ENCODE measurements at places on chromosomes 2 and 18.

DNA sequence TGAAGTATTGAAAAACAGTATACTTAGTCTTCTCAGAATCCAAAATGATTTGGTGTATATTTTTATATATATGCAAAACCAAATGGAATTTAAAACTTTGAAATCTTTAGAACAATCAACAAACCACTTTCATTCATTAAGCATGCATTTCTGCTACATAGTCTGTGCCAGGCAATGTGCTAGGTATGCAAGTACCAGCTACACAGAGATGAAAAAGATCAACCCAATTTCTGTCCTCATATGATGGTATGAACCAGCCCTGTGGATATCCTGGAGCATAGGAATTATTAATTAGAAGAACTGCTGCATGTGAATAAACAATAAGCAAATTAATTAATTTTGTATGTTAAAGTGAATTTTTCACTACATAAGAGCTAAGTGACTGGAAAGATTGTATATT lies 51.2 kb upstream of the RTN4 start:
- H3K4me3 ChIP-seq, result no peak overlapping the region
- no peaks in the 10 kb centered on the region for H3K27me3 ChIP-seq
- H3K4me1 ChIP-seq, result peaks cover 69% of the 10 kb centered on the region
- H3K36me3 ChIP-seq, result no peaks in the 10 kb centered on the region

DNA sequence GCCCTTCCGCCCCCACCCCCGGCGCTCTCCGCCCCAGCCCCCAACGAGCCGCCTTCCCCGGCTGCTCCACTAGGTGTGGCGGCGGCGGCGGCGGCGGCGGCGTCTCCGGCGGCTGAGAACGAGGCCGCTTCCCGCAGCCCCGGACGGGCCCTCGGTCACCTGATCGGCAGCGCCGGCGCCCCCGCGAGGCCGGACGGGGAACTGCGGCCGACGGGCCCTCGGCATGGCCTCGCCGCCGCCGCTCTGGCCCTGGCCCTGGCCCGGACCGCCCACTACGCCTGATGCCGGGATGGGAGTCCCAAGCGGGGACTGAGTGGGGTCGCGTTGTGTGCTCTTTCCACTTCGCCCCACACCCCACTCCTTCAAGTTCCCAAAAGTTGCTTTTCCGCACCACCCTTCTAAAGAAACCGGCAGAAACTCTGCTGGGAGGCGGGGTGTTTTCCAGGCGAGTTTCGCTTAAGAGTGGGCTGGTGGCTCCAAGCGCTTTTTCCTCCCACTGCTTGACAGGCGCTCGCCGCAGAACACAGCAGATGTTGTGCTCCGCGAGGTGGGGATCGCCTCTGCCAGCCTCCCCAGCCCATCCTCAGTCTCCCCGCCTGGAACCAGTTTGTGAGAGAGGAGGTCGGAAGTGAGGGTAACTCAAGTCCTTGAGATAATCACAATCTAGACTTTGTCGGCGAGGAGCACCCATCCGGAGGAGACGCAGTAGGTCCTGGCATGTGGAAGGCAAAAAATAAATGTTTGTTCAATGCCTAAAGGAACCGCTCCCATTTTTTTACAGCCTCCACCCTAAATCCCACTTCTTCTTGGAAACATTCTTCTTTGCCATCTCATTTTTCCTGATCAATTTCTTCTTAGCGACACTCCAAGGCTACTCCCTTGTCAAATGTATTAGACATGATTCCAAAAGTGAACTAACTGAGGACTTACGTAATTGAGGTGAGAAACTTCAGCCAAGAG lies at the start of gene NCKAP1:
Gene NCKAP1 (minus strand): TSS at position 117 of the 960 bp plus-strand sequence. CDS start 358 bp downstream, outside the sequence.
- H3K4me3 ChIP-seq, result peak within 1 kb of the TSS; percentile 88
- no peaks in the 10 kb centered on the region for H3K36me3 ChIP-seq

DNA sequence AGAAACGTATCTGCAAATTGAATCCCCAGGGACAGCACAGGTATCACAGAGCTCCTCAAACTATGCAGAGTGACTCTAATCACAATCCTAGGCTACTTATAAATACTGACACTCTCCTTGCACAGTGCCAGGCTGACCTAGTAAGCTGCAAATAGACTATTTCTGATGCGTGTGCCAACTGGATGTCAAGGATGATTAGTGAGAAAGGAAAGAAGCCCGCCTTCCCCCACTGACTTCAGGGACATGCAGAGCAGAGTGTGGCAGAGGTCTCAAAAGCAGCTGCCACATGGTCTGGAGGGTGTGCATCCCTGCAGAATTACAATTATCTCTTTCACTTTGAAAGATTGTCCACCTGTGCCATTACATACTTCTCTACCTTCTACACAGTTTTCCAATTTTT lies 235.6 kb downstream of the CPS1 start:
- no peak for DNase-seq
- H3K27ac ChIP-seq, result no peak overlapping the region
- H3K4me3 ChIP-seq, result no peak overlapping the region
- H3K4me1 ChIP-seq, result no peaks in the 10 kb centered on the region

GRCh38 chr2:43358410-43359201 lies 132.2 kb upstream of the ZFP36L2 start:
- peaks cover 3% of the 10 kb centered on the region for H3K4me1 ChIP-seq
- H3K27me3 ChIP-seq, result no peaks in the 10 kb centered on the region
- no peaks in the 10 kb centered on the region for H3K36me3 ChIP-seq
- no peak overlapping the region for H3K4me3 ChIP-seq
- H3K27ac ChIP-seq, result no peak overlapping the region

DNA sequence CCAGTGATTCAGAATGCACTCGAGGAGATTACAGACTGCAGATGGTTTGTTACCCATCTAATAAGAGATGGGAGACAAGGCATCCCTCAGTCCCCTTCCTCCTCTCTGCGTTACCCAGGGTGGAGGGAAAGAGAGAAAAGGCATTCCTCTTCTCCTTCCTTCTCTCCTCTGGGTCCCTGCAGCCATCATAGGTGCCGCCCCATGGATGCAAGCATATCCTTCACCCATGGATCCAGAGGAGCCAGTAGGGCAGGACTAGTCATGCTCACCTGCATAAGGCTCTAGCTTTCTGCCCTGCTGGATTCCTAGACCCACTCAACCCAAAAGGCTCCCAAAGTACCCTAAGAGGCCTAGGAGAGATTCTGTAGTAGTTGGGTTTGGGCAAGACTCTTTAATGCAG lies 20.4 kb downstream of the CMPK2 start:
- no peak overlapping the region for H3K4me3 ChIP-seq
- H3K4me1 ChIP-seq, result no peaks in the 10 kb centered on the region
- no peak for DNase-seq
- H3K36me3 ChIP-seq, result no peaks in the 10 kb centered on the region
- no peak overlapping the region for H3K27ac ChIP-seq

DNA sequence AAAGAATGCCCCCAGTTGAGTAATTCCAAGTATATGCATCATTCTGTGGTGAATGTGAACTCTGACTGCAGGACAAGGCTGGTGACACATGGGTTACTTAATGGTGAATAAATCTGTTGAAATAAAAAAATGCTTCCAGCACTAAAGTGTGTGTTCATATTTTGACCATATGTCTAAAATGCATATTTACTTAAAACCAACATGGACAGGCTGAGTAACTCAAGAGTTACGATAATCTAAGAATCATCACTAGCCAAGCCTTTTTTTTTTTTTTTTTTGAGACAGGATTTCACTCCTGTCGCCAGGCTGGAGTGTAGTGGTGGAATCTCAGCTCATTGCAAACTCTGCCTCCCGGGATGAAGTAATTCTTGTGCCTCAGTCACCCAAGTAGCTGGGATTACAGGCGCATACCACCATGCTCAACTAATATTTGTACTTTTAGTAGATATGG lies 47.1 kb upstream of the CCBE1 start:
- H3K27ac ChIP-seq, result peak overlapping the region; percentile 95
- peaks cover 44% of the 10 kb centered on the region for H3K4me1 ChIP-seq
- no peak overlapping the region for H3K4me3 ChIP-seq
- no peak for DNase-seq
- no peaks in the 10 kb centered on the region for H3K36me3 ChIP-seq

DNA sequence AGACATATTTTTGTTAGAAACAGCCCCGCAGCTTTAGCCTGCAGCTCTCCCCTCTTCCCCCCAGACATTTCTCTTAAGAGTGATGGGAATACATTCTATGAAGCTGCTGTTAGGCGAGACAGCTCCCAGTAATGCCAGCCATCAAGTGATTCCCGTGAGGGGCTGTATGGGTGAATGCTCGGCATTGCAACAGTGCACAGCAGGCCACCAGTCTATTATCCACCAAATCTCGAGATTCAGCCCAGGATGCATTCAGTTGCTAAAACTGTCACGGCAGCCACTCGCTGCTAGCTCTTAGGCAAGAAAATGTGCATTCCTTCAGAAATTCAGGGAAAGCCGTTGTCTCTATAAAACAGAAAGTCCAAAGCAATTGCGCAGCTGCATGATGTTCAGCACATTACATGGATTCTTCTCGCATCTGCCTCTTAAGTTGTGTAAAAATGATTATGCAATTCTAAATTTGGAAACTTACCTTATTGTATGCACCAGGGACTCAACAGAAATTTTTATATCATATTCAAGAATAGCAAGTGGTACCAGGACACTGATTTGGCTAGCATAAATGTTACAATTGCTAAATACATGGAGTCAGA lies 211.3 kb upstream of the ARL4C start:
- no peaks in the 10 kb centered on the region for H3K36me3 ChIP-seq
- H3K4me1 ChIP-seq, result peaks cover 4% of the 10 kb centered on the region
- no peak overlapping the region for H3K27ac ChIP-seq
- H3K27me3 ChIP-seq, result peaks cover 4% of the 10 kb centered on the region

DNA sequence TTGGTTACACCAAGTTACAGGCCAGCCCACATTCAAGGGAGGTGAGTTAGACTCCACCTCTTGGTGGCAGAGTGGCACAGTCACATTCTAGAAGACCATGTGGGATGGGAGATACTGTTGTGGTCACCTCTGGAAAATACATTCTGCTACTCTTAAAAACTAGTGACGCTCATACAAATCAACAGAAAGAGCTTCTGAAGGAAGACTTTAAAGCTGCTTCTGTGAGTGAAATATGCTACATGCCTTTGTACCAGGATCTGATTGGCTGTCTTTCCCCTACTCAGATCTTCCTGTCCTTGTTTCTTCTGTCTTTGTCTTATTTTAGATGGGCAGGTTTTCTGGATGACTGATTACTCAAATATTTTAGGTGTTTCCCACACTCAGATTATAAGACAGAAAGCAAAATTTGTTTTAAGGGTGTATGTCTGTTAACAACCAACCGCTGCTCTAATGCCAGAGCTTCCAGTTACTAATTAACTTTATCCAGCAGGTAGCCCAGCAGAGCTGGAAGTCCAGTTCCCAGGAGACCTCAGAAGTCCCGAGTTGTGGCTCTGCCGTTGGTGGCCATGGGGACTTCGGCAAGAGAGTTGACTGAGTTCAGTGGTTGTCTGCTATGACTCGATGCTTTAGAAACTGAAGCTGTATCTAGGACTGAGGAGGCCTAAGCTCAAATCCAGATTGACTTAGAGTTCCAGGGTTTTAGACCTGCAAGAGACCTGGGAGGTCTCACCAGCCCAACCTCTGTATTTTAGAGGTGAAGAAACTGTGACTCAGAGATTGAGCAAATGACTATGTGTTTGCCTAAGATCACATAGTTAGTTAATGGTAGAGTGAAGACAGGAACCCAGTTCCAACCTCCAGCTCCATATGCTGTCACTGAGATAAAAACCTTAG lies 7.4 kb downstream of the IL1R2 start:
- H3K4me1 ChIP-seq, result no peaks in the 10 kb centered on the region
- H3K4me3 ChIP-seq, result no peak overlapping the region
- no peaks in the 10 kb centered on the region for H3K36me3 ChIP-seq
- H3K27ac ChIP-seq, result no peak overlapping the region
- peaks cover 18% of the 10 kb centered on the region for H3K27me3 ChIP-seq
- peak; percentile 44 for DNase-seq

DNA sequence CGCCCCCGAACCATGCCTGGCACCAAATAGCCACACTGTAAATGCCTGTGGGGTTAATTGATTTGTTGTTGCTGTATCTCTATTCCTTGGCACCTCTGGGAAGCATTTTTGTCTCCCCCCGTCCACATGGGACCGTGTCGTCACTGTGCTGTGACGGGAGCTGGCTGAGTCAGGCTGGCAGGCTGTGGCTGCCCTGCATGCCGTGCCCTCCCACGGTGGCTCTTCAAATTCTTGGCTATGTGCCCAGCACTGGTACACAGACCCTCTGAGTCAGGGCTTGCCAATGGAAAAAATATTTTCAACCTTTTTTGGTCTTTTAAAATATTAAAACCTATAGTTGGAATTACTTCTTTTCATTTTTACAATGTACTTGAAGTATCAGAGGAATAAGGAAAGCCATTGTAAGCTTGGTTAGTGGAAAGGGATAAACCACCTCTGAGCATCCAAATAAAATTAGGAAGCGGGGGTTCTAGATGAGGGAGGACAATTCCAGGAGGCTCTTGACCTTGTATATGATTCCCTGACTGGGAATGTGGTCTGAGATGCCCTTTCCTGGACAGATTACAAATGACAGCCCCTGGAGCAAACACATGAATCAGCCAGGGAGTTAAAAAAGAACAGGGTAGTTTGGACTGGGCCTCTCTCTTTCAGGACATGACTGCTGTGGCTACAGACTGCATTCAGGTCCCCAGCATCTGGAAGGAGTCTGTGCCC lies 59.4 kb downstream of the DGKD start:
- peak overlapping the region; percentile 31 for H3K4me3 ChIP-seq
- no peaks in the 10 kb centered on the region for H3K27me3 ChIP-seq
- peaks cover 32% of the 10 kb centered on the region for H3K4me1 ChIP-seq
- H3K36me3 ChIP-seq, result no peaks in the 10 kb centered on the region

GRCh38 chr2:235008584-235009044 lies 56.8 kb downstream of the SH3BP4 start:
- H3K36me3 ChIP-seq, result peaks cover 15% of the 10 kb centered on the region
- peaks cover 23% of the 10 kb centered on the region for H3K4me1 ChIP-seq
- peak; percentile 85 for DNase-seq
- H3K4me3 ChIP-seq, result no peak overlapping the region

- H3K4me3 ChIP-seq, result no peak overlapping the region
- peaks cover 43% of the 10 kb centered on the region for H3K4me1 ChIP-seq
- peak overlapping the region; percentile 85 for H3K27ac ChIP-seq
- no peaks in the 10 kb centered on the region for H3K27me3 ChIP-seq
- DNase-seq, result no peak
Measured at GRCh38 chr2:46647041-46647440, 167.7 kb downstream of the TMEM247 start.

DNA sequence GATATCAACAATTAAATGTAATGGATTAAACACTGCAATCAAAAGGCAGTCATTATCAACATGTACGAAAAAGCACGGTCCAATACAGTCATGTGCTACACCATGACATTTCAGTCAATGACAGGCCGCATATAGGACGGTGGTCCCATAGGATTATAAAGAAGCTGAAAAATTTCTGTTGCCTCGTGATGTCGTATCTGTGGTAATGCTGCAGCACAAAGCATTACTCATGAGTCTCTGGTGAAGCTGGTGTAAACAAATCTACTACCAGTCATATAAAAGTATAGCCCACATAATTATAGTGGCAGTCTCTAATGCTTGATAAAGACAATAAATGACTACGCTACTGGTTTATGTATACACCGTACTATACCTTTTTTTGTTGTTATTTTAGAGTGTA lies 58.4 kb downstream of the RABL2A start:
- H3K27ac ChIP-seq, result no peak overlapping the region
- H3K4me3 ChIP-seq, result no peak overlapping the region
- H3K36me3 ChIP-seq, result no peaks in the 10 kb centered on the region

DNA sequence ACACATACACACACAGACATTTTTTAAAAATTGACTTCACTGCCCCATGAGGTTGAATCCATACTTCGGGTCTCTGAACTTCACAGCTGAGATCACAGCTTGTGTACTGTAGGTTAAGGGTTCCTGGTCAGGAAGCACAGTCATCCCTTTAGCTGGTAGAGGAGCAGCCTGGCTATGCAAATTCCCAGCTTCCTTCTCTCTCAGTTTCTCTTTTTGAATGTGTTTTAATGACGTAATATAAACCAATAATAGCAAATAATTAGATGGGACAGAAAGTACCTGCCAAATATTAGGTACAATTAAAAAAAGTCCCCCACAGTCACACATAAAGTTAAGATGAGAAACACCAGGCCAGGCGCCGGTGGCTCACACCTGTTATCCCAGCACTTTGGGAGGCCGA lies 178.7 kb downstream of the ZNF385B start:
- H3K27me3 ChIP-seq, result no peaks in the 10 kb centered on the region
- DNase-seq, result no peak
- H3K4me3 ChIP-seq, result no peak overlapping the region
